ENCODE measurements at places on chromosomes 6 and 20.

DNA sequence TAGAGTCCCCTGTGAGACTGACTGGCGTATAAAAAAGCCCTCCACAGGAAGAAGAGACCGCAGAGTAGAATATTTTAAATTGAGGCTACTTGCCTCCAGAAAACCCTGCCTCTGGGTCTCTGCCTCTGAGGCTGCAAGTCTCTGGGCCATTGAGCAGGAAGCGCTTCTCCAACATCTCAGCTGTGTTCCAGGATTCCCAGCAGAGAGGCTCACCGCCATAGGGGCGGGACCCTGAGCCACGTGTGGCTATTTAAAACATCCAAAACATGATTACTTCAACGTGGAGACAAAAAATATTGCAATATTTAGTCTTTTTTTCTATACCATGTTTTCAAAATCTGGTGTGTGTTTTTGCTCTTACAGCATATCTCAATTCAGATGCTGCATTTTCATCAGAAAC, 59.4 kb downstream of the GNAS-AS1 start:
- DNase-seq, result no peak

- no peak for DNase-seq
Measured at GRCh38 chr6:18598551-18599264, 211.6 kb downstream of the RNF144B start.

DNA sequence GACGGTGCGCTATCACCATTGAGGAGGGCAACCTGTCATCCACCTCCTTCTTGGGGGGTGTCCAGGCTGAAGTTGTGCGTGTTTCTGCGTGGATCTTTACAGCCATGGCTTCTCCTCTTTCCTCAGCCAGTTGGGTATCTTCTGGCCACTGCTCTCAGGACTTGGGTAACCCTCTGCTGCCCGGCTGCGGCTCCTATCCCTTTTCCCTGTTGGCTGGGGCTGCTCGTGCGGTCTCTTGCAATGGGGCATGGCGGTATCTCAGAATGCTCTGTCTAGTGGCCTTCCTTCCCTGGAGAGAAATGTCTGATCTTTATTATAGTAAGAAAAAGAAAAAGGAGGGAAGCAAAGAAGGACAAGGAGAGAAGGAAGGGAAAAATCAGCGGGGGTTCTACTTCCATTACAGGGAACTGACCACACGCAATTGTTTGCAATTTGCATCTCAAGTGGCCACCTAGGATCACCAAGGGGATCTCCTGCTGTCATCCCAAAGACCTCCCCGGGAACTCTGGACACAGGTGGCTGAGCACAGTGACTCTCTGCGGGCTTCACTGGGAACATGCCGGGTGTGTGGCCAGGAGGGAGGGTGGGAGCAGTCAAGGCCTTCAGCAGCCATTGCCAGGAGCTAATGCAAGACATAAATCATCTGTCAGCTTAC, 60.8 kb downstream of the NPEPL1 start:
- DNase-seq, result no peak

GRCh38 chr20:36273414-36274180, 32.5 kb upstream of the DLGAP4 start:
- DNase-seq, result no peak

DNA sequence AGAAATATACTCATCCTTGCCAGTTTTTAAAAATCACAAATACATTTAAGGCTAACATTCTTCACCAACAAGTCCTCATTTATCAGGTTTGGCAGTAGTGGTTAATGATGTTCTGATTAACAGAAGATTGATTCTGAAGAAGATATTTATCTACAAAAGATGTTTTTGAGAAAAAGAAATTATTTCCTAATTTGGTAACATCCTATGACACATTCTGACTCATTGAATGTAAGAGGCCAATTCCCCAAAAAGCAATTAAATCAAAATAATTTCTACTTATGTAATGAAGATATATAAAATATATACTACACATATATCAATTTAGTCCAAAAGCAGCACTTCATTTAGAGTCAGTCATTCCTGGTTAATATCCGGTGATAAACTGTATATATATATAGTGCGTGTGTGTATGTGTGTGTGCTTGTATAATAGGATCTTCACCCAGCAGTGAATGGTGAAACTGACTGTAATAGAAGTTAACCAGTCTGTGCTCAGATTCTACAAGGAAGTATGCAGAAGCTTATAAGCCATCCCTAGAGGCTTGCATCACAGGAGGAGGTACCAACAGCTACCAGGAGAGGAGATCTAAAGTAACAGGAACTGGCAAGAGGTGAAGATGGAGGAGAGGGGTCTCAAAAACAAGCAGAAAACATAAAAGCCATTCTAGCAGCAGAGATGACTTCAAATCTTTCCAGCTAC, 82.9 kb upstream of the MARCKS start:
- peak; percentile 60 for DNase-seq

DNA sequence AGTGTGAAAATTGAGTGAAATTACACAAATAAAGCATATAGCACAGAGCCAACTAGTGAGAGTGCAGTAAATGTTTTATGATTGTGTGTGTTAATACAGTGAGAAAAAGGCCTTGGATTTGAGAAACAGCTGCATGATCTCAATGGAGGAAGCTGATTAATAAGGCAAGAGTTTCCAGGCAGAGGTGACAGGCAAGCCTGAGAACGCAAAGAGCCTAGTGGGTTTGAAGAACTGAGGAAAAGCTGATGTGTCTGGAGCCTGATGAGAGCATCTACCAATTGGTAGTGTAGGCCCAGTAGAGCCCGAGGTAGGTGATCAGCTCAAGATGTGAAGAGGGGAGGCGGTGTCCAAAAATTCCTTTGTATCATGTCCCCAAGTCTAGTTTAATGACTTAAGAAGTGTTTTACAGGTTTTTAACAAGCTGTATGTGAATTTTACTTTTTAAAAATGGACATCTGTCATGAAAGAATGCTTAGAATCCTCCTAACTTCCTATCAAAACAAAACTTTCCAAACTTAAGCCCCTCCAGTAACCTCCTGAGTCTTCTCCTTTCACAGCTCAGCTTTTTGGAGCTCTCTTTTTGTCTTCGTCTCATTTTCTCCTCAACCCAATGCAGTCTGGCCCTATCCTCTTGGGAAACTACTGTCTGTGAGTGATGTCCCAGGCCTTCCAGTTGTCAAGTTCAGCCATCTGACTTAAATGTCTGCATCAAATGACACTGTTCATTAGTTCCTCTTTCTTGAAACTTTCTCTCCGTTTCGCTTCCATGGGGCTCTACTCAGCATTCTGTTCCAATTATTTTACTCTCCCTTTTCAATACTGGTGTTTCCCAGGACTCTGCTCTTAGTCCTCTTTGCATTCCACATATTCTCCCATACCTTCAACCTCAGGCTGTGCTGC, 1.2 kb downstream of the CDC40 start:
- peak; percentile 76 for DNase-seq

GRCh38 chr20:51884561-51884960, 82.2 kb upstream of the SALL4 start:
- DNase-seq, result no peak

DNA sequence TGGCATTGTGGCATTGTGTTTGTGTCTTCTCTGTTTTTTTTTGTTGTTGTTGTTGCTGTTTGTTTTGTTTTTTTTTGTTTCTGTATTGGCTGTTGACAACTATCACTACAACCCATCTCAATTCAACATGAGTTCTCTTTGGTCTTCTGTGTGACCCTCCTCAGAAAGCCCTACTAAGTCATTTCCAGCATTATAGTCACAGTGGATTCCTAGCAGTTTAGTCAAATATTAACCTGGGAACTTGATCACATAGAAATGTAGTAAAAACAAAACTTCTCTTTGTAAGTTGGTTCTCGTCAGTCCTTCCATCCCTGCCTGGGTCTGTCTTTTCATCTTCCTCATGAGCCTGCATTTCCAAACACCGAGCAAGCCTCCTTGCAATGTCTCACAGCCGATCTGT, 16.8 kb downstream of the SLC17A2 start:
- no peak for DNase-seq

- DNase-seq, result no peak
Measured at GRCh38 chr20:43452404-43453126, 5.1 kb upstream of the SRSF6 start.

DNA sequence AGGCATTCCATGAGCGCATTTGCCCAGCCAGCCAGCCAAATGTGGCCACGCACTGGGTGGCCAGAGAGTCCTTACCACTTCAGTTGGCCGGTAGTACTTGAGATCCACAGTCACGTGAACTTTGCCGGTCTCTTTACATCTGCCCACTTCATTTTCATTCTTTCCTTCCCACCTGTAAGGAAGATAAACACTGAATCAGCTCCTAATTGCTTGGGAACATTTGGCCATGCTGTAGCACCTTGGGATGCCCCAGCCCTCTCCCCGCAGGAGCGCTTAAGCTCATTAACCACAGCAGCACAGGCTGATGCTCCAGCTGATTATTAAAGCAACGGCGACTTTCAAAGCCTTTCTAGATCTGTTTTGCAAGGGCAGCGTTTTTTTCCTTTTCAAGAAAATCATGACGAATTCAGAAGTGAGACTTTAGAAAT, 116.6 kb downstream of the FOXC1 start:
- no peak for DNase-seq

DNA sequence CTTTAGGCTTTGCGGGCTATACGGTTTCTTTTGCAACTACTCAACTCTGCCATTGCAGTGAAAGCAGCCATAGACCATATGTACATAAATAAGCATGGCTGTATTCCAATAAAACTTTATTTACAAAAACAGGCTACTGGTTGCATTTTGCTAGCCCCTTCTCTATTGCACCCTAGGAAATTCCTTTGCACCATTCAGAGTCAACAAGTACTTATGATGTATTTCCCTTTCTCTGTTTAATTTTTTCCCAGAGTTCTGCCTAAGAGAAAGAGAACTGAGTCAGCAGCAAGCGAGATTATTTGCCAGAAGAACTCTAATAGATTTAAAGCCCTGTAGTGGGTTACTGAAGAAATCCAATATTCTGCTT, 33.8 kb downstream of the ADGRF1 start:
- DNase-seq, result no peak

DNA sequence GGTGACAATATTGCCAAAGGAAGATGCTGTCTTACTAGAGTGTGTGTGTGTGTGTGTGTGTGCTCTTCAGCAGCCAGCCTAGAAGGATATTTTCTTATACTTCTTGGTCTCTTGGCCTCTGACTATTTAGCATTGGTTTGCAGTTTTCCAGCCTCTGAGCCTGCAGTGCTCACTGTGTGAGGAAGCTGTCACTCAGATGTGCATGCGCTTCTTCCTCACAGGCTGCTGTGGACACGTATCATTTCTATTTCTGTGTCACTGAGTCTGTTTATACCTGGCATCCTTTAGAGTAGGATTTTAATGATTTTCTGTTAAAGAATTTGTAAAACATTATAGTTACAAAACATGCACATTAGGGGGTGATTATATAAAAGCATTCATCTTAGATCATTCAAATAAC, 83.3 kb downstream of the ALDH8A1 start:
- DNase-seq, result no peak

DNA sequence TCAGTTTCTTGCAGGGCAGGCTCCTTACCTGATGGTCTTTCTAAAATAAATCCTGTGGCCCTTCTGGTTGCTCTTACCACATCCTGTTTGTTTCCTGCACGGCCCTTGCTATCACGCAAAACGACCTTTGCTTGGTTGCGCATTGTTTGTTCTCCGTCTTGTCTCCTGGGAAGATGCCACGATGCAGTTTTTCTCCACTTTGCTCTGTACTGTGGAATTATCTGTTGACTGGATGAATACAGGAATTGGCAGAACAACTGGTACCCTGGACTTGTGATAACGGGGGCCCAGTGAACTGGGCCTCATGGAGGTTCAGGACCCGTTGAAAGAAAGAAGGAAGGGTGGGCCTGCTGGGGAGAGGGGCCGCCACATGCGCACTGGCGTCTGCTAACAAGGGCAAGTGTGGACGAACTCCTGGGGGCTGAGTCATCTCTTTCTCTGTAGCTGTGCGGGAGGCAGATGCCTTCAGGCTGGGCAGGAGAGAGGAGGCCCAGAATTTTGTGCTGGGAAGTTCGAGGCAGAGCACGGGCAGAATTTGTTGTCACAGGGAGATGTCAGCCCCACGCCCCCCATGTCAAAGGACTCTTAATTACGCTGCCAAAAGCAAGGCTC, 139.9 kb downstream of the BMP7 start:
- no peak for DNase-seq

- no peak for DNase-seq
Measured at GRCh38 chr20:24314053-24314452, 155.4 kb upstream of the SYNDIG1 start.

- no peak for DNase-seq
Measured at GRCh38 chr20:43515628-43516027, 8.1 kb downstream of the L3MBTL1 start.

- DNase-seq, result no peak
Measured at GRCh38 chr6:129614464-129614863, 95.5 kb downstream of the ARHGAP18 start.

DNA sequence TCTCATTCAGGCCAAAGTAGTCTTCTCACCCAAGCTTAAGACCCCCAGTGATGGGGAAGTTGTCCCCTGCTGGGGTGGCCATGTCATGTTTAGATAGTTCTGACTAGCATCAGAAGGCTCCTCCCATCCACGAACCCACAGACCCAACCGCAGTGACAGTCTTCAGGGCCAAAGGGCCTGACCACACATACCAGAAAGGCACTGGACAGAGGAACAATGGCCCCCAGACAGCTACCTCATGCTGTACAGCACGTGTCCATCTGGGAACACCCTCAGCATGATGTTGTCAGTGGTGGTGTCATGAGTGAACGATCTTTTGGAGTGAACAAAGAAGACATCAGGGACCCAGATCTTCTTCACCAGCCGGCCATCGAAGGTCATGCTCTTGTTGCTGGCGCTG, 46.3 kb downstream of the GABRR2 start:
- DNase-seq, result no peak

DNA sequence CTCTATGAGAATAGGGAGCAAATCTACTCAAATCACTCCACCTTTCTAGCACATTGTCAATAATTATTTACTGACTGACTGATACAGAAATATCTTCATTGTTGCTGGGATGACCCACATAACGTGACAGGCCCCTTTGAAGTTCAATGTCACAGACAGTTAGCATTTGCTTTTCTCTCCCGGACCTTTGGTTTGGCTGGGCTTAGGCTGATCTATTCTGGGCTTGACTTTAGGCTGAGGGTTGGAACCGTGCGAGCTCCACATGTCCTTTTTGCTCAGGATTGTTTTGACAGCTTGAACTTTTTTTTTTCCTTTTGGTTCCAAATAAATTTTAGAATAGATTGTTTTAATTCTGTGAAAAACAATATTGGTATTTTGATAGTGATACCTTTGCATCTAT, 12.0 kb downstream of the ULBP3 start:
- no peak for DNase-seq

DNA sequence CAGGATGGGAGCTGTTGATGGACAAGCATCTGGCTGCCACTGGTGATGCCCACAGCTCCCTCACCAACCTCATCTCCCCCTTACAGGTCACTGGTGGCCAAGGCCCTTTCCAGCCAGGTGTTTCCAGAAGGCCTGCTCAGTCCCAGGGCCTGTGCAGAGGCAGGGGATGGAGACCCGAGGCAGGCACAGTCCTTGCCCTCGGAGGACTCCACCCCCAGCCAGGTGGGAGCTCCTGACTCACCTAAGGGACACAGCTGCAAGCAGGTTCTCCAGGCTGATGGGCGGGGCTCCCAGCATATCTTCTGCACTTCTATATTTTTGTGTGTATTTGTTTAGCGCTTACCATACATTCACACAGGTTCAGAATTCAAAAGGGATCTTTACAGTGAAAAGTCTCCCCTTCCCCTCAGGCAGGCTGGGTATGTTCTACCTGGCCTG, 17.4 kb downstream of the PRPH2 start:
- DNase-seq, result no peak

GRCh38 chr20:10648651-10649050, 25.1 kb downstream of the JAG1 start:
- no peak for DNase-seq
